HepG2 (cell line): ENCODE measurements at places on chromosomes 11 and 22.

DNA sequence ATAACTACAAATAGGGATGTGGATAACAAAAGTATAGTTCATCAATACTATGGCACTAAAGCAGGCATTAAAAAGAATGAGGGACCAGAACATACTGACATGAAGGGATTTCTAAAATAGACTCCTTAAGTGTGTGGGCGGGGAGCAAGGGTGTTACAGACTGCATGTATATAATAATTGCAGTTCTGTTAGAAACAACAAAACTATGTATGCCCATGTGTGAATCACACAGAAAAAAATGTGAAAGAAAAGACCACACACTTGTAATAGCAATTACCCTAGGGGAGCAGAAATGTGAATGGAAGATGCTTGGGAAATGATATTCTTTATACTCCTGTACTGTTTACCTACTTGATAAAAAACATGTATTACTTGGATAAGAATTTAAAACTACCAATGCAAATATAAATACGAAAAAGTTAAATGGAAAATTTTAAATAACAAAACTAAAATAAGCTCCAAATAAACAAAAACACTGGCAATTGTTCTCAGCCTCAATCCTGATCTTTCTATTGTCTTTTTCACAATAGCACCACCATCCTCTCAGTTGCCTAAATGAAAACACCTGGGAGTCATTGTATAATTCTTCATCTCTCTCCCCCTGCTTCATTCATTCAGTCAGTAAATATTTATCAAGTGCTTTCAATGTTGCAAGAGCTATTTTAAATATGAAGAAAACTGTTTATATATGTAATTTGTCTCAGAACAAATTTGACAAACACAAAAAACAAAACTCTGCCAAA lies 129.8 kb downstream of the FCHSD2 start:
- peaks cover 9% of the 10 kb centered on the region for H3K36me3 ChIP-seq
- no peak for DNase-seq
- H3K4me3 ChIP-seq = no peak overlapping the region
- no peaks in the 10 kb centered on the region for H3K4me1 ChIP-seq
- H3K27ac ChIP-seq = no peak overlapping the region

- peaks cover 24% of the 10 kb centered on the region for H3K4me1 ChIP-seq
- no peak overlapping the region for H3K27ac ChIP-seq
- H3K4me3 ChIP-seq = no peak overlapping the region
- no peaks in the 10 kb centered on the region for H3K36me3 ChIP-seq
- H3K27me3 ChIP-seq = no peaks in the 10 kb centered on the region
Measured at GRCh38 chr22:24432059-24432853, 4.9 kb downstream of the ADORA2A start.

GRCh38 chr11:34356913-34357700 lies 703 bp downstream of the ABTB2 start:
- H3K36me3 ChIP-seq = no peaks in the 10 kb centered on the region
- no peak for DNase-seq
- no peaks in the 10 kb centered on the region; the same call in 2 of the 3 replicates for H3K27me3 ChIP-seq
- H3K27ac ChIP-seq = peak overlapping the region; percentile 35
- H3K4me1 ChIP-seq = peaks cover 56% of the 10 kb centered on the region

DNA sequence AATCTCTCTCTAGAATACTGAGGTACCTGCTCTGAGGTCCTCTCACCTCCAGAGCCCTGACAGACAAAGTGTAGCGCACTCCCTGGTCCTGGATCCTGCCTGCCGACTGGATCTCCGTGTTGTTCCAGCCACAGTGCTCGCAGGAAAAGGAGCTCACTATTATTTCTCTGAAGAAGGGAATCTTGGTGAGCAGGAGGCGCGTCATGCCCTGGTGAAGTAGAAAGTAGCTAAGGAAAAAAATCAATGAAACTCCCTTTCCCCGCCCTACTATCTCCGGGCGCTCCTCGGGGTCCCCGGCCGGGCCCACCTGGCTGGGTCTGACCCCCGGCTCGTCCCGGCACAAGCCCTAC lies 412 bp downstream of the ZPR1 start:
- H3K4me1 ChIP-seq = peaks cover 53% of the 10 kb centered on the region
- peaks cover 43% of the 10 kb centered on the region for H3K36me3 ChIP-seq
- H3K27ac ChIP-seq = peak overlapping the region; percentile 61
- H3K27me3 ChIP-seq = no peaks in the 10 kb centered on the region
- H3K4me3 ChIP-seq = peak overlapping the region; percentile 79
